ENCODE measurements at places on chromosomes 4 and X.

DNA sequence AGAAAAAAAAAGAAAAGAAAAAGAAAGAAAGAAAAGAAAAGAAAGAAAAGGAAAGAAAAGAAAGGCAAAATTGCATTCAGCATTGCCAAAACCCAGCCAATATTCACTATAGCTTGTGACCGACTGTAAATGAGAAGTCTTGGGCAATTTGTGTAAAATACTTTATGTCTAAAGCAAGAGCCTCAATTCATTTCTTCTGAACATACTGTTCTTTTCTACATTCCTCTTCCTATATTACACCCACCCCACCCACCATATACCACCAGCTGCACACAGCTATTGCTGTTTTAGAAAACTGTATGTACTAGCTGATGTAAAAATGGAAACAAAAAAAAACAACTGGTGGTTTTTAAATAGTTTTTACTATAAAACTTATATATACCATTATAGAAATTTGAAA is 156.9 kb upstream of the TTC29 start:
- DNase-seq: no peak

DNA sequence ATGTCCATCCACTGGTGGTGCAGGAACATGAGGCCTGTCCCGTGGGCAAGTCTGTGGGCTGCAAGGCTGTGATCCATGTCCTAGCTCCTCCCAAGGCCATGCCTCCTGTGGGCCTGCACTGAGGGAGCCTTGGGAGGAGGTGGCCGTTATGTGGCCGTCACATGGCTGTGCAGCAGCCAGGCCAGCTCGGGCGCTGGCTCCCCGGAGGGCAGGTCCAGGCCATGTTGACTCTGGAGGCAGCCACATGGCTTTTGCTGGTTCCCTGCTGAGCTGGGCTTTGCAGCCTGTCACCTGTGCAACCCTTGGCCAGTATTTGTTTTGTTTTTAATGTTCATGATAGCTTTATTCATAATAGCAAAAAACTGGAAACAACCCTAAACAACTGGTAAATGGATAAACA is 13.3 kb downstream of the ADRA2C start:
- no peak for DNase-seq

DNA sequence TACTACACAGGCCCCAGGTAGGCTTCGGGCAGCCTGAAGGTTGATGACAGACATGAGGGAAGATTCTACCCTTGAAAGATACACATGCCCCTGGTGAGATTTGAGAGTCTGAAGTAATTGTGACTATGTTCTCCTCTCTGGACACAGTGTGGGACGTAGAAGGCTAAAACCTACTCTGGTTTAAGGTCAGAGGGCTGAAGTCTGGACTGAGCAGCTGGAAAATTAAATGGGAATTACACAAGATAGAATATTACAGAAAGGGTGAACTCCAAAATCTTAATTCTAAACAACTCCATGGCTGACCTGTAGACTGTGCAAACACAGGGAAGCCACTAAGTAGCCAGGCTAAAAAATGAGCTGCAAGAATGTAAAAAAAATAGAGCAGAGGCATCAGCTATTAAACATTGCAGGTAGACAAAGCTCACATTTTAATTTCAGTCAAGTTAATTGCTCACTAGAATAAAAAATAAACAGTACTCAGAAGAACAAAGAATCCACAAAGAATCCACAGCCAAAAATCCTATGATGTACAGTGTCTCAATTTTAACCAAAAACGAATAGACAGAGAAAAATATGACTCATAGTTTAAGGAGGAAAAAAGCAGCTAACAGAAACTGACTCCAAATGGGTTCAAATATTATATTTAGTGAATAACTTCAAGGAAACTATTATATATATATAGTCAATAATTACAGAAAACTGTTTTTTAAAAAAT is 170.4 kb downstream of the PCDH18 start:
- no peak for DNase-seq

- no peak for DNase-seq
Measured at GRCh38 chr4:53558065-53558801, 33.1 kb downstream of the LNX1 start.

DNA sequence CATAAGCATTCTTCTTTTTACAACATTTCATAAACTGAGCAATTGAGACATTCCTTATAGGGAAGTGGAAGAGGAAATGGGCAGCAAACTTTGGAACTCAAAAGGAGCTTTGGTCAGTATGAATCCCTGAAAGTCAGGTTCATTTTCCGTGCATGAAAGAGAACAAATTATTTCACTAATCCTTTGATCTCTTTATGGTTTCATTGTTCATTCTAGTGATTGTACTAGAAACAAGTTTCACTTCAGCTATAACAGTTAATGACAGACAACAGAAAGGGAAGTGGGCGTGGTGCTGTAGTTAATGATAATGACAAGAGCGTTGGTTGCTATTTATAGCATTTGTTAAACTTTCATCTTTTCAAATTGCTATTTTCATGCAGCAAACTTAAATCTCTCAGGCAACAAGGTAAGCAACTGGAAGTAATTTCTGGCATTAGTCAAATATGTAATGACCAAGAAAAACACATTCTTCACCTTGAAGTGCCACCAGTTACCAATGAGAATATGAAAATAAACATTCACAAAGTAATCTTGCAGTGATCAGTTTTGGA is 98.4 kb downstream of the AREG start:
- no peak for DNase-seq

GRCh38 chr4:83361416-83362103 is 26.9 kb upstream of the HPSE start:
- no peak for DNase-seq
